ENCODE measurements at places on chromosomes 2 and 18.

- DNase-seq: no peak
Observed at GRCh38 chr18:42067518-42067917, 112.5 kb downstream of the PIK3C3 start.

DNA sequence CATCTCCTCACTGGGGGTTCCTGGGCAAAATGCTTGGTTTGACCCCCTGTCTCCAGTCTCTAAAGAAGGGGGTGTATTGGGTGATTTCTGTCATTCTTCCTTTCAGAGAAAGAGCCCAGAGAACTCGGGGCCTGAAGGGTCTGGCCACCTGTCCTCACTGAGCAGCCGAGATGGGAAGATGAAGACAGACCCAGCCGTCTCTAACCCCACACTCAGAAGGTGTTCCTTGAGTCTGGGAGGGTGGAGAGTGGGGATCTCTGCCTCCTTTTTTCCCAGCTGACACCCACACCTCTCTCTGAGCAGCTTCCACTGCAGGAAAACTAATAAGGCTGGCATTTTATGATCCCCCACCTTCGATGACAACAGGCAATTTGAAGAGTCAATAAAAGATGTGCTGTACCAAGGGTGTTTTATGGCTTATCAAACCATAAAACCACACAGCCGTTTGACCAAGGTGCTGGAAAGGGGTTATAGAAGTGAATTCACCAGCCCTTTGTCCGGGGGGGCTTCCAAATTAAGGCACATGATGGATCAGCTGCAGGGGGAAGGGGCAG is 213.8 kb downstream of the SMAD2 start:
- no peak for DNase-seq

GRCh38 chr2:174023591-174024523 is 58.7 kb upstream of the SP3 start:
- DNase-seq: peak; percentile 17

DNA sequence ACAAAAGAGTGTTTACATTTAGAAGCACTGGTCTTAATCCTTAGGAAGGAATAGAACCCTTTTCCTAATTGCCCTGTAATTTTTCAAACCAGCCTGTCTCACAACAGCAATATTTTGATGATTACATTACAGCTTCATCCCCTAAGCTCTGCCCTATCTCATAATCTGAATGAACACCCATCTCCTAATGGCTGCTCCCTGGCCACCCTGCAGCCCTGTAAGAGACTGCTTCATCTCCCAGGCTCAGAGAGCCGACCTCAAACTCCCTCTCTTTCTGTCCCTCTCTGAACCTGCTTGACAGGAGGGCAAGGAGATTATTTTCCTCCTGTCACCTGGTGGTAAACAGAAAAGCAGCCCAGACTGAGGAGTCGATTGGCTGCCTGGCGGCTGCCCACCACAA is 107.8 kb downstream of the MAIP1 start:
- DNase-seq: no peak

- DNase-seq: no peak
Observed at GRCh38 chr2:237541243-237541642, 25.1 kb upstream of the PRLH start.

- DNase-seq: no peak
Observed at GRCh38 chr2:96528006-96528699, 8.4 kb upstream of the ARID5A start.

GRCh38 chr2:81093031-81093430 is 788.5 kb upstream of the LRRTM1 start:
- DNase-seq: no peak

DNA sequence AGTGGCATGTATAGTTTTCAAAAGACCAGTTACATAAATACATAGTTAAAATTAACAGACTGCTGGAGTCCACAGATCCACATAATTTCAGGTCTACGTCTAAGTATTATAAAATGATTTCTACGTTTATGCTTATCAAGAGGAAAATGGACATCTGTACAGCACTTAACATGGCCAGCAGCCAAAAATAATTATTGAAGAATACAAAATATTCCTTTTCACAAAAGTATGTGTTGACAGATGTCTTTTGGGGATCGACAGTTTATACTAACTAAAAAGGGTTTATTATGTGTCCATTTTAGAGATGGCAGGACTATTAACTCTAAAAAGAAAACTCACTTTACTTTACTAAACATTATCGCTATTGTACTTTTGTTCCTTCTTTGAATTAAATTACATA is 112.9 kb upstream of the RNU4ATAC start:
- DNase-seq: no peak

DNA sequence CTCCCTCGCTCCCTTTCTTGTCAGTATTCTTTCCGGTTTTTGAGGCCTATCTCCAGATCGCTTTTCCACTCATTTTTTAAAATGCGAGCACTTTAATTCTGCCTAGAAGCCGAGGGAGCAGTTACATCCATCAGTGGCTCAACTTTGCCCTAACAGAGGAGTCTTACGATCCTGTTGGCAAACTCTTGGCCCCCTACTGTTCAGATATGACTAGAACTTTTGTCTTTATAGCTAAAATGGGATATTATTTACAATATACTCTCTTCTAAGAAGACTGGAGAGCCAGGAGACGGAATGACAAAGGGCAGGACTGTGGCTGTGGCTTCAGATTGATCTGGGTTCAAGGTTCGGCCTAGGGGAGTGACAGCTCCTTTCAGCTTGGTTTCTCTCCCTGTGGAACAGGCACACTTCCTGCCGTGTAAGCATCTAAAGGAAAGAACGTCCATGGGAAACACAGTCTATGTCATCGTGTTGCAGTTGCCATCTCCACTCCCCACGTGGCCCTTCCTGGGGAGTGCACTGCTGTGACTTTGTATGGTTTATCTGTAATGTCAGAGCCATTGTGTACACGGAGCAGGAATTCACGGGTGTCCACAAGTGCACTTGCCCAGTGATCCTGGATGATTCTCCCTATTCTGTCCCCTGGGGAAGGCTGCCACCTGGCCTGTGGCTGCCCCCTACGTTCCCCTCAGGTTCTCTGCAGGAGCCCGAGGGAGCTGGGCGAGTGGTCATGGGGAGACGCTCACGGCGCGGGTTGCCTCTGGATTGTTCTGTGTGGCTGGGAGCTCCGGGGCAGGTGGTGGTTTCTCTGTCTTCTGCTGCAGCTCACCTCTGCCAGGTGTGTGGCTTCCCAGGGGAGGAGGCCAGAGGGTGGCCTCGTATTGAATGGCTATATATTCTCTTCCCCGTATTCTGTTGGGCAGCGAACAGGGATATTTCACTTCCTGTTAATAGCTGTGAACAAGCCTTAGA is 222.0 kb downstream of the LDLRAD4 start:
- DNase-seq: peak; percentile 81

DNA sequence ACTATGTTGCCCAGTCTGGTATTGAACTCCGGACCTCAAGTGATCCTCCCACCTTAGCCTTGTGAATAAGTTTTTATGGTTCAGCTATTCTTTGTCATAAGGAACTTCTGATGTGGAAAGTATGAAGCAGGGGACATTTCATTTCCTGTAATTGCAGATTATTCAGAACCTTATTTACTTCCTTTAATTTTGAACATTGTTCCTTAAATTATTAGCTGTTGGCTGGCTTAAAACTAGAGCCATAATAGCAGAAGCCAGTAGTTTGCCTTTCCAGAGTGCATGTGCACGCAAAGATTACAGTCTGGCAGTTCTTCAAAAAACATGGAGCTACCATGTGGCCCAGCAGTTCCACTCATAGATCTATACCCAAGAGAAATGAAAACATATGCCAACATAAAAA is 53.1 kb downstream of the PMS1 start:
- no peak for DNase-seq

GRCh38 chr2:197897960-197898678 is 93.7 kb downstream of the PLCL1 start:
- no peak for DNase-seq

GRCh38 chr2:132871831-132872230 is 201.8 kb upstream of the LYPD1 start:
- no peak for DNase-seq

GRCh38 chr2:221571025-221571550 is 1.0 kb downstream of the EPHA4 start:
- no peak for DNase-seq

GRCh38 chr2:19754907-19755306 is 146.9 kb downstream of the TTC32 start:
- no peak for DNase-seq

GRCh38 chr18:48868468-48869466 is 82.0 kb downstream of the SMAD7 start:
- DNase-seq: no peak

- no peak for DNase-seq
Observed at GRCh38 chr2:236215196-236215595, 47.0 kb upstream of the GBX2 start.

GRCh38 chr2:75007819-75008218 is 49.4 kb downstream of the POLE4 start:
- peak; percentile 89 for DNase-seq

GRCh38 chr2:67240507-67240906 is 156.6 kb upstream of the ETAA1 start:
- no peak for DNase-seq

Measured in NCI-H345 (cell line).